ENCODE measurements at places on chromosomes 1 and 21.
A peak's percentile ranks its signal among the peaks of the same experiment; 100 is the strongest.

DNA sequence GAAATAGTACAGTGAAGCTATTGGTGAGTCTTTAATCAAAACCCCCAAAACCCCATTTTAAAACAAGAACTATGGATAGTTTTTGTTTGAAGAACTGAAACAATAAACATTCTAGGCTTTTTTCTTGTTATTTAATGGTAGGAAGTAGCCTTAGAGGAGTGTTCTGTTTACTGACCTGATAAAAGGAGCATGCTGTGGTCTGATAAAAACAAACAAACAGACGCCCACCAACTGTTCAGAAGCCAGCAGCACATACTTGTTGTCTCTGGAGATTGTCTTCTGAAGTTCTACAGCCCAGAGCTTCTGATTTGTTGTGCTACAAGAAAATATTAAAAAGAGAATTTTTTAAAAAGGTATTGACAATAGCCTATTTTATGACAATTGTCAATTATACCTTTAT, 54.1 kb upstream of the CFAP298 start:
- no peak for DNase-seq

DNA sequence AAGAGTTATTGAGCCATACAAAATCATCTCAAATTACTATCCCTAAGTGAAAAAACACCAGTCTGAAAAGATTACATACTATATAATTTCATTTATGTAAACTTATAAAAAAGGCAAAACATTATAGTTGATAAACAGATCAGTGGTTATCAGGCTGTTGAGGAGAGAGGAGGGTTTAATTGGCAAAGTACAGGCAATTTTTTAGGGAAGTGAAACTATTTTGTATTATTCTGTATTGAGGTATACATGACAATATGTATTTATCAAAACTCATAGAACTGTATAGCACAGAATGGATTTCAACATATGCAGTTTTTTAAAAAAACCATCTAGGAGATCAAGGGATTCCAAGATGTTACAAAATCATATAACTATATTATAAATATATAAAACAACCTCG, 403.7 kb downstream of the LTN1 start:
- no peak for DNase-seq

GRCh38 chr1:16420424-16421118, 16.7 kb downstream of the SPATA21 start:
- peak; percentile 80 for DNase-seq

- DNase-seq = no peak
Observed at GRCh38 chr21:45528981-45529784, 13.1 kb downstream of the SLC19A1 start.

GRCh38 chr1:95653618-95654017, 419.6 kb downstream of the RWDD3 start:
- DNase-seq = no peak

DNA sequence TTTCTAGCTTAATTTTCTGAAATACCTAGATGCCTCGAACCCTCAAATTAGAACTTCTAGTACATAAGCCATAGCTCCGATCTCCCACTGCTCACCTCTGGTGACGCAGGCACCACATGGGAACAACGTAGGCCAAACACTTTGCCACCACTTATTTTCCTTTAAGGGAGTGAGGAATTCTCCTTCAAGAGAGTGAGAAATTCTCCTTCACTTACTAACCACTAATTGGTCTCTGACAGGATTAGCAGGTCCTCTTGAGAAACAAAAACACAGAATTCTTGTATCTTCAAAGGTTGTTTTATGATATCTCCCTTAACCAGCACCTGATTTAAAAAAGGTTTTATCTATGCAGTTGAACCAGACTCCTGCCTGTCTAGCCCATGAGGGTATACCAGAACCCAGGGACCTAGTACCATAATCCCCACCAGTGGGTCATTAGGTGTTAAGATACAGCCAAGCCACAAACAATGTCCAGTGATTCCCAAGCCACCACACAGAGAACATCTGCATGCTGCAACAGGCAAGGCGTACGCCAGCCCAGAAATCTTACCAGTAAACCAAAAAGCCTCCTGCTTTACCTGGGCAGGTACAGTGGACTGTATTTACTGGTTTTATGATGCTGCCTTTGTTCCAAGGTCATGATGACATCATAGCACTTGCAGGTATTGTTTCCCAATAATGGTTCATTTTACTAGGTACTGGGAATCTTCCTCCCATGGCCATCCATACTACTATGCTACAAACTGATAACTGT, 20.3 kb upstream of the CXADR start:
- DNase-seq = no peak

- no peak for DNase-seq
Observed at GRCh38 chr1:225770561-225771248, 6.9 kb upstream of the SRP9 start.

GRCh38 chr1:17112496-17113236, 6.6 kb downstream of the PADI2 start:
- no peak for DNase-seq

DNA sequence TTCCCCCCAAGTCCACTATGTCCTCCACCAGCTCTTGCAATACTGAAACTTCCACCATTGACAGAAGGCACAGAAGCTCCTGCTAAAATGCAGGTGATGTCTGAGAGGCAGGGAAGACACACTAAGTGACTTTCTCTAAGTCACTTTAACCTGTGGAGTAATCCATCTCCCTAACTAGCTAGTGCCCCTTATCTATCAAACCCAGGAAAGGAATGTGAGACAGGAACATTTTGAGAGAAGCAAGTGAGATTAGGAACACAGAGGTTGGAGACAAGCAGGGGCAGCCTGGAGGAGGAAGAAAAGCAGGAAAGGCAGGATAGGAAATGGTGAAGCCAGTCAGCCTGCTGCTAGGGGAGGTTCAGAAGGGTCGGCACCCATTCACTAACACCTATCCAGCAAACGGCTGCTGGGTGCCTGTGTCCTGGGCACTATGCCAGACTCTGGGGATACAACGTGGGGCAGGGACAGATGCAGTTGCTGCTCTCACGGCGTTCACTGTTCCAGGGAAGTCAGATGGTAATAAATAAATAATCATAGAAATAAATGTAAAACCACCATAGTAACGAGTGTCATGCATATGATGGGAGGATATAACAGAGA, 7.0 kb downstream of the GPA33 start:
- DNase-seq = no peak

GRCh38 chr21:26519142-26519541, 53.9 kb downstream of the CYYR1 start:
- no peak for DNase-seq

DNA sequence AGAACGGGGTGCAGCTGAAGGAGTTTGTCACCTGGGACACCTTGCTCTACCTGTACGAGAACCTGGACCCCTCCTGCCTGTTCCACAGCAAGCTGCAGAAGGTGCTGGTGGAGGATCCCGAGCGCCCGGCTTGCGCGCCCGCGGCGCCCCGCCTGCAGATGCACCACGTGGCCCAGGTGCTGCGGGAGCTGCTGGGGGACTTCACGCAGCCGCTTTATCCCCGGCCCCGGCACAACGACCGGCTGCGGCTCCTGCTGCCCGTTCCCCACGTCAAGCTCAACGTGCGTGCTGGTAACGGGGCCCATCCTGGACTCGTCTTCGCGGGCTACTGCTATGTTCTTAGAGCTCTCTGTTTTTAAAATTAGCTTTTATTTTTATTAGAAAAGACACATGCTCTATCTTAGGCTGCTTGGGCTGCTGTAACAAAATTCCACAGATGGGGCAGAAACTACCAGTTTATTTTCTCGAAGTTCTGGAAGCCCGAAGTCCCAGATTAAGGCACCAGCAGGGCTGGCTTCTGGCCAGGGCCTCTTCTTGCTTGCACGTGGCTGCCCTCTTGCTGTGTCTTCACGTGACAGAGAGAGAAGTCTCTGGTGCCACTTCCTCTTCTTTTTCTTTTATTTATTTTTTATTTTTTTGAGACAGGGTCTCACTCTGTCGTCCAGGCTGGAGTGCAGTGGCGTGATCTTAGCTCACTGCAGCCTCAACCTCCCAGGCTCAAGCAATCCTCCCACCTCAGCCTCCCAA, 38.1 kb downstream of the TRPM2 start:
- DNase-seq = no peak

DNA sequence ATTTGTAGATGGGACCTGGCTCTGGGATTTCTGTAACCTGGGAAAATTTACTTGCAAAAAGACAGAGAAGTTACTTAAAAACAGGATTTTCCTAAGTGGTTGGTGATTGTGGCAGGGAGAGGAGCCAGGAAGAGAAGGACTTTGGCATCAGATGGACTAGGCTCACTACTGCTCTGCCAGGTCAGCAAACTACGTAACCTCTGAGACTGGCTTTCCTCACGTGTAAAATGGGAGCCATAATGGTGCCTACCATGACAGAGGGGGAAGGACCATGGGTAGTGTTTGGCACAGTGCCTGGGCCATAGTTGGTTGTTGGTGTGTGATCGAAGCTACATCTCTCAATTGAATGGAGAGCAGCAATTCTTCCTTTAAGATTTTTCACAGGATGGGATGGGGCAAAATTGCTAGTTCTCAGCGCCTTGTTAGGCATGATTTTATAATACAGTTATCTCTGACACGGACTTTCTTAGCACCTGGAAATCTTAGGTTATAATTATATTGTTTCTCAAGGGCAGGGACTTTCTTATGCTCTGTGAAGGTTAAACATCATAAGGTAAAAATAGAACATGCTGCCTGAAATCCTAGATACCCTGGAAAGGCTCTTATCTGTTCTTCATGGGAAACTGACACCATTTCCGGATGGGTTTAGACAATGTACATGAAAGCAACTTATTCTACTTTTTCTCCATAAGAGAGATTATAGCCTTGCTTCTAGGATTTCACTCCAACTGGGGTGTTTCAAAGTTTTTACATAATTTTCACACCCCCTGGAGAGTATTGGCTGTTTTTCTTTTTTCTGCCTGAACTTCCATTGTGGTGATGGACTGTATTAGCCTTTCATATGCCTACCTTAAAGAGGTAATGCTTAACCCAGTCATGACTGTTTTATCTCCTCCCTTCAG, 10.9 kb downstream of the ROR1 start:
- DNase-seq = no peak

DNA sequence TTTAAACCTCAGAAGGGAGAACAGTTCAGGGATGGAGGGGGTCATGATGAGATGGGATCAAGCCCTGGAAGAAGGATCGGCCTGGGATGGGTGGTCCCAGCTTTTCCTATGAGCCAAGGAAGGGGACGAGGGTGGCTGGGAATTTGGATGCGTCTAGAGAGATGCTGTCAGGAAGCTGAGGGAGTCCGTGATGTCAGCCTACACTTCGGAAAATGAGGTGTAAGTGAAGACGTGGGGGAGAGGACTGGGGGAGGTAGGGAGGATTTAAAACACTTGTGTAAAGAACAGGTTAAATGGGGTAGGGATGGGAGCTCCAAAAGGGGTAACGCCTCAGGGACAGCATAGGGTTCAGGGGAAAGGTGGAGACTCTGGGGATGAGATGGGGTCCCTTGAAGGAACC, 27.5 kb downstream of the DLGAP3 start:
- DNase-seq = no peak

- DNase-seq = no peak
Observed at GRCh38 chr1:43463479-43463878, 9.7 kb upstream of the HYI start.

GRCh38 chr1:195828325-195828724, 779.9 kb downstream of the KCNT2 start:
- DNase-seq = no peak

GRCh38 chr1:227433663-227434341, 115.5 kb upstream of the CDC42BPA start:
- no peak for DNase-seq

- DNase-seq = no peak
Observed at GRCh38 chr1:119368554-119368953, at the start of gene HAO2. TSS of gene HAO2 (plus strand) at chr1:119368785. CDS start at chr1:119381086, 12,301 bp downstream.

DNA sequence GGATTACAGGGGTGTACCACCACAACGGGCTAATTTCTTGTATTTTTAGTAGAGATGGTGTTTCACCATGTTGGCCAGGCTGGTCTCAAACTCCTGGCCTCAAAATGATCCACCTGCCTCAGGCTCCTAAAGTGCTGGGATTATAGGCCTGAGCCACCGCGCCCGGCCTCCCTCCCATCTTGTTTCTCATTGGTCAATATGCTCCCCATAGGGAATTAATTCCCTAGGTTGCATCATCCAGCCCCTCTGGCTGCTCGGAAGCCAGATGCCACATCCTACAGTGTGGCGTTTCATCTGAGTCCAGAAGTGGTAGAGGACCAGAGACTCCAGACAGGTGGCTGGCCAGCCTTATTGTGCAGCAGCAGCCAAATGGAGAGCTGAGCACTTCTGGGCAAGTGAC, 11.5 kb upstream of the VASH2 start:
- DNase-seq = no peak

DNA sequence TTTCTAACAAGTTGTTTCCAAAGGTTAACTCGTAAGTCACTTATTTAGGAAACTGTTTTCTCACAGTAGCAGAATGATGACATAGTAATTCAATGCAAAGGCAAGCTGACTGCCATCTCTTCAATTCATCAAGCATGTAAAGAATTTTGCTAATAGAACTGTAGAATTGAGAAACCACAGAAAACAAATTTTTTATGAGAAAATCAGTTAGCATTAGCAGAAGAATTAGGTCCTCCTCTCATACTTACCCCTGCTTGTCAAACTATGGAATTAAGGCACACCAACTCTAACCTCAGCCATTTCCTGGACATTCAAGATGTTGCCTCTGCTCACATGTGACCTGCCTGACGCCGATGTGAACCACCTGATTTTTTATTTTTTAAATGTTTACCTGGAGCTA, 115.2 kb downstream of the LRRC40 start:
- DNase-seq = no peak

GRCh38 chr1:8955406-8955805, 9.7 kb downstream of the CA6 start:
- no peak for DNase-seq

- DNase-seq = no peak
Observed at GRCh38 chr21:29326914-29327554, 28.3 kb downstream of the BACH1 start.

DNA sequence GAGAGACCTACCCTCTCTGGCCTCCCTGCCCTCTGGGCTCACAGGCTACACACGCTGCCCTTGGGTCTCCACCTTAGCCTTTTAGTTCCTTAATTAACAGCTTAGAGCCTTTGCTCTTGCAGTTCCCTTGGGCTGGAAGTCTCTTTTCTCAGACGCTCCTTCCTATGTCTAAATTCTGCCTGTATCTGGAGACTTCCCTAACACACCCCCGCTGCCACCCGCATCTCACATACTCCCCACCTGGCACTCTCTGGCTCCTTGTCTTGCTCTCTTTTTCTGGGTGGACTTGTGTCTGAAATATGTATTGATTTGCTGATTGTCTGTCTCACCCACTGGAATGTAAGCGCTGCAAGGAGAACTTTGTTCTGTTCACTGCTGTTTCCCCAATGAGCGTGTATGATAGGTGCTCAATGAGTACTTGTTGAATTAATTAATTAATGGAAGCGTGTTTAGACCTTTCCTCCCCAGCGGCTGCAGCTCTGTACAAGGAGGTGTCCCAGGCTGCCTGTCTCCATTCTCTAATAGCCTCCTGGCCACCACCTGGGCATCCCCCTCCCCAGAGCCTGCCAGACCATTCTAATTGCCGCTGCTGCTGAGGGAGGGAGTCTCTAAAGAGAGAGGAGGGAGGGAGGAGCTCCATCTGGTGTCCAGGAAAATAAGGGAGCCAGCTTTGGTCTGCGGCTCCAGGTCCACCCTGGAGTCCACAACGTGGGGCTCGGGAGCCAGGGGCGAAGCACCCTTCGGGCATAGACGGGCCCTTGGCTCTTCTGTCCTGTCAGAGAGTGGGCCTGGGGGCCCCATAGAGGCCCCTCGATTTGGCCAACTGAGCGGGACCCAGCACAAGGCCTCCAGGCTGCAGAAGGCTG, 95.4 kb downstream of the RNF220 start:
- no peak for DNase-seq
